Motor neuron (in vitro differentiated cells): ENCODE measurements at places on chromosomes 6 and 20. TPM values are rescaled to one million over a fixed set of nuclear protein-coding genes. Genes with fewer than 3 reads are reported as not detected.

SAMD5 gene
- total RNA-seq, result 3.5 and 4.3 TPM in 2 replicates

KIAA0408 gene
- 2.2 and 3.0 TPM in 2 replicates for total RNA-seq

MCCD1 gene
- total RNA-seq, result not detected in 2 replicates

TREML2 gene
- total RNA-seq, result 0.11 and 0.20 TPM in 2 replicates

PSMB9 gene
- 0.05 and 0.10 TPM in 2 replicates for total RNA-seq

PRPF6 gene
- total RNA-seq, result 54.0 and 58.1 TPM in 2 replicates

CTNNBL1 gene
- 46.4 and 51.4 TPM in 2 replicates for total RNA-seq

JAG1 gene
- total RNA-seq, result 15.3 and 16.8 TPM in 2 replicates

SEC63 gene
- 106 and 113 TPM in 2 replicates for total RNA-seq

SLC2A10 gene
- total RNA-seq, result 2.7 and 2.8 TPM in 2 replicates

LAMA2 gene
- total RNA-seq, result 1.3 and 1.5 TPM in 2 replicates

TCF15 gene
- 0.31 and 0.58 TPM in 2 replicates for total RNA-seq

TMEM74B gene
- 0.54 and 0.71 TPM in 2 replicates for total RNA-seq

LGSN gene
- 0.46 and 0.86 TPM in 2 replicates for total RNA-seq

IYD gene
- 0.08 and 0.24 TPM in 2 replicates for total RNA-seq

SSTR4 gene
- total RNA-seq, result 0.49 TPM in 1 of 2 replicates, not detected in the other

CALHM5 gene
- total RNA-seq, result 0.14 and 0.17 TPM in 2 replicates

MRPS10 gene
- 52.8 and 56.4 TPM in 2 replicates for total RNA-seq

HSPA1L gene
- total RNA-seq, result 3.5 and 3.6 TPM in 2 replicates

NEURL2 gene
- 4.7 and 4.8 TPM in 2 replicates for total RNA-seq

VTA1 gene
- total RNA-seq, result 56.0 and 58.4 TPM in 2 replicates

ENPP5 gene
- 2.5 and 2.6 TPM in 2 replicates for total RNA-seq

E2F3 gene
- 8.5 and 9.9 TPM in 2 replicates for total RNA-seq

PCSK2 gene
- 7.1 and 7.4 TPM in 2 replicates for total RNA-seq

SEL1L2 gene
- 0.93 TPM in 1 of 2 replicates, not detected in the other for total RNA-seq

SOBP gene
- 22.2 and 26.0 TPM in 2 replicates for total RNA-seq

FAM217A gene
- total RNA-seq, result 0.52 TPM in 1 of 2 replicates, not detected in the other

ZNF311 gene
- 2.8 and 3.1 TPM in 2 replicates for total RNA-seq

CAGE1 gene
- 0.13 and 0.18 TPM in 2 replicates for total RNA-seq

TAP1 gene
- total RNA-seq, result 108 and 115 TPM in 2 replicates

MTFR2 gene
- total RNA-seq, result 0.86 and 2.0 TPM in 2 replicates

ZNF165 gene
- 0.99 and 1.0 TPM in 2 replicates for total RNA-seq

MATN4 gene
- 0.11 TPM in 1 of 2 replicates, not detected in the other for total RNA-seq

SLC52A3 gene
- 0.16 and 0.19 TPM in 2 replicates for total RNA-seq

FAM83C gene
- total RNA-seq, result not detected in 2 replicates

UTRN gene
- total RNA-seq, result 75.4 and 79.2 TPM in 2 replicates

CST4 gene
- total RNA-seq, result not detected in 2 replicates

PERP gene
- total RNA-seq, result 2.1 and 2.7 TPM in 2 replicates

FAM209B gene
- total RNA-seq, result 0.46 TPM in 1 of 2 replicates, not detected in the other

ELOVL2 gene
- total RNA-seq, result 5.4 and 6.1 TPM in 2 replicates

DOK5 gene
- total RNA-seq, result 58.4 and 65.0 TPM in 2 replicates

SLC32A1 gene
- 0.14 and 0.15 TPM in 2 replicates for total RNA-seq

GSTA3 gene
- total RNA-seq, result not detected in 2 replicates

SSR1 gene
- 52.3 and 52.7 TPM in 2 replicates for total RNA-seq

CDH22 gene
- 0.76 and 1.2 TPM in 2 replicates for total RNA-seq

MC3R gene
- 1.2 TPM in 1 of 2 replicates, not detected in the other for total RNA-seq

PDYN gene
- total RNA-seq, result not detected in 2 replicates

SLC35F1 gene
- 0.11 and 0.15 TPM in 2 replicates for total RNA-seq

ZNF391 gene
- 4.0 and 4.8 TPM in 2 replicates for total RNA-seq

TBC1D20 gene
- total RNA-seq, result 15.5 and 17.2 TPM in 2 replicates

ITPA gene
- total RNA-seq, result 79.5 and 81.2 TPM in 2 replicates

CRIP3 gene
- 2.8 and 8.7 TPM in 2 replicates for total RNA-seq

NMBR gene
- 0.43 and 0.63 TPM in 2 replicates for total RNA-seq

PTCRA gene
- total RNA-seq, result 0.36 TPM in 1 of 2 replicates, not detected in the other

KIF25 gene
- total RNA-seq, result not detected in 2 replicates

DPPA5 gene
- total RNA-seq, result not detected in 2 replicates

CGA gene
- total RNA-seq, result 0.23 and 0.33 TPM in 2 replicates

RIPPLY2 gene
- 14.0 and 14.9 TPM in 2 replicates for total RNA-seq

GLP1R gene
- 0.05 and 0.06 TPM in 2 replicates for total RNA-seq

OLIG3 gene
- total RNA-seq, result 0.89 TPM in 1 of 2 replicates, not detected in the other
